ENCODE measurements at places on chromosomes 4 and X. TPM values are rescaled to one million over a fixed set of nuclear protein-coding genes. Genes with fewer than 3 reads are reported as not detected.

DNA sequence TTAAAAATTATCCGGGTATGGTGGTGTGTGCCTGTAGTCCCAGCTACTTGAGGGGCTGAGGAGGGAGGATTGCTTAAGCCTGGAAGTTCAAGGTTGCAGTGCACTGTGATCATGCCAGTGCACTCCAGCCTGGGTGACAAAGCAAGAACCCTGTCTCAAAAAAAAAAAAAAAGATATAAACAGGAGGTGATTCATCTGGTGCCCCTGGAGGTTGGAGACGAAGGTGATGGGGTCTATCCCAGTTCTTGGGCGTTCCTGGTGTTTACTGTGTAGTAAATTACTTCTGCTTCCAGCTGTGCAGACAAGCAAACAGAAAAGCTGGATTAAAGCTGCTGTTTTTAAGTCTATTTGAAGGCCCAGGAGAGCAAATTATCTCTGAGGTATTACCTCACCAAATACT, 19.9 kb downstream of the GPKOW start:
- no peak for DNase-seq

The IL2RG gene
- 0.99 TPM for total RNA-seq

The SCD5 gene
- 4.5 TPM for total RNA-seq

DNA sequence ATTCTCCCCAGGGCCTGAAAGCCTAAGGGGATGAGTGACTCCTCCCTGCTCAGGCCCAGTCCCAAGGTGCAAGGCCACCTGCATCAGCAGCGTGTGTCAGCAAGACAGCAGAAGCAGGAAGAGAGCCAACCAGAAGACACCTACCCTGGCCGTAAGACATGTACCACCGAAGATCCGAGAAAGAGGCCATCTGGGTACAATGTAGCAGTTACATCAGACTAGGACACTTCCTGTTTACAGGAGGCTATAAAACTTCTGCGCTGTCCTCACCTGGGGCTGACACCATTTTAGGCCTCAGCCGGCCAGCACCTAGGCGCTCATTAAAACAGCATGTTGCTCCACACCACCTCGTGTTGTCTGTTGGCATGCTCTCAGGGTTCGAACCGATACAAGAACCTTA, 19.1 kb upstream of the HERC6 start:
- no peak for DNase-seq

The SPATA18 gene
- 1.6 TPM for total RNA-seq

GRCh38 chrX:67538383-67538782, 5.4 kb upstream of the AR start:
- no peak for DNase-seq

GRCh38 chrX:137547291-137547690, 18.6 kb upstream of the ZIC3 start:
- no peak for DNase-seq

The TCEAL9 gene
- 23.7 TPM for total RNA-seq

- no peak for DNase-seq
Measured at GRCh38 chrX:105650986-105651385, 171.4 kb upstream of the NRK start.

The ZNF732 gene
- total RNA-seq, result not detected

DNA sequence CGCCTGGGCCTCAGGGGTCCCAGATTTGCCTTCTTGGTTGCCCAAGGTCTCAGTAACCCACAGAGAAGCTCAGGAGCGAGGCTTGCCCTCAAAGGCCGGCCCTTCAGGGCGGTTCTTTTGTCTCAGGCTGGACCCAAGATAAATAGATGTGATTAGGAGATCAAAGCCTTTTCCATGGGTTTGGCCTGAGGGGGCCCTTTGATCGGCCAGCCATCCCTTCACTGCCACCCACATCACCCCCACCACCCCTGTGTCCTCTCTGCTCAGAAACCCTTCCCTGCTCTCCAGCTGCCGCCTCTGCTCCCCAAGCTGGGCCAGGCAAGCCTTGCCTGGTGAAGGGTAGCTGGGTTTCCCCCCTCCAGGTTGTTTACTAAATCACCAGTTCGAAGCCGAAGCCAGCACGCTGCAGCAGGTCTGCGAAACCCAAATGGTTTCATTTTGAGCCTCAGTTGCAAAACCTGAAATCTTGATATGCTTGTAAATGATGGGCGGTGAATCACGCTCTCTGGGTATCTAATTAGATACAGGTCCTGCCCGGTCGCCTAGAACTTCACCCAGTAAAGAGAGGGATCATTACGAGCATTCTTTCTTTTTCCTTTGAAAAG, 202.6 kb upstream of the BCOR start:
- no peak for DNase-seq

DNA sequence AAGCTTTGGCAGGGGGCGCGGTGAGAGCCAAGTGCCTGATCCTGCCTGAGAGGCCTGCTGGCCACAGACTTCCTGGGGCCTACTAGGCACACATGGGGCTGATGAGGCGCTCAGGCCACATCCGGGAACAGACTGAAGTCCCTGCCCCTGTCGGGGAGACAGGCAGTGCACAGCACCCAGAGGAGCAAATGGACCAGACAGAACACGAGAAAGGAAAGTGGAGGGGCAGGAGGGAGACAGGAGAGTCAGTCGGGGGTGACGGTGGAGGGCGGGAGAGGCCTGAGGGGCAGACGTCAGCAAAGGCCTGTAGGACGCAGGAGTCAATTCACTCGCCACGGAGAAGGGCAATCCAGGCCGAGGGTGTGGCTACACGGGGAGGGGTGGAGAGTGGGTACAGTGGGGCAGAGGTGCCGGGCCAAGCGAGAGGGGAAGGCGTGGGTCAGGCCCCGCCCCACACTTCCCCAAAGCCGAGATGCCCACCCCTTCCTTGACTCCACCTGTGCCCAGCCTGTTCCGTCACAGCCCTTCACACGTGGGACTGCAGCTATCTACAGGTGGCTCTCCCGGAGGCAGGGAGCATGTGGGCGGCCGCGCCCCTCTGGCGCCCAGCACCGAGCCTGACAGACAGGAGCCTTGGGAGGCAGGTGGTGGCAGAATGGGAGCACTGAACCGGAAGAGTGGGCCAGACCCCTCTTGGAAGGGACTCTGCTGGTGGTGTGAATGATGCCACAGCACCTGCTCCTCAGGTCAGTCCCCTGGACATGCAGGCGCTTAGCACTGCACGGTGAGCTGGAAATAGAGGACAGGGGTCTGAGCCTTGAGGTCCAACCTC, 20.5 kb downstream of the NOP14 start:
- DNase-seq, result no peak

The SCFD2 gene
- 9.3 TPM for total RNA-seq

DNA sequence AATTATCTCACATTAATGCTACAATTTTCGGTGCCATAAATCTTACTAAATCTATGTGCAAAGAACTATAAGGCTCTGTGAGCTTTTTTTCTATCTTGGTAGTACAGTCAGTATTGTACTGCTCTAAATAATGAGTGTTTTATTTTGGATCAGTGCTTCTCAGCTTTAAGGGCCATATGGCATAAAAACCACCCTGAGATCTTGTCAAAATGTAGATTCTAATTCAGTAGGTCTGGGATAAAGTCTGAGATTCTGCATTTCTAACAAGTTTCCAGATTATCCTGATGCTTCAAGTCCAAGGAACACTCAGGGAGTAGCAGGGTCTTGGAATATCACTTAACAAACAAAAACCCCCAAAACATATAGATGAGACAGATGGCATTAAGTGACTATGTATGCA, 486.5 kb downstream of the GRXCR1 start:
- DNase-seq, result no peak

The ODAM gene
- not detected for total RNA-seq

The NDP gene
- not detected for total RNA-seq

The PCDH18 gene
- 3.4 TPM for total RNA-seq

DNA sequence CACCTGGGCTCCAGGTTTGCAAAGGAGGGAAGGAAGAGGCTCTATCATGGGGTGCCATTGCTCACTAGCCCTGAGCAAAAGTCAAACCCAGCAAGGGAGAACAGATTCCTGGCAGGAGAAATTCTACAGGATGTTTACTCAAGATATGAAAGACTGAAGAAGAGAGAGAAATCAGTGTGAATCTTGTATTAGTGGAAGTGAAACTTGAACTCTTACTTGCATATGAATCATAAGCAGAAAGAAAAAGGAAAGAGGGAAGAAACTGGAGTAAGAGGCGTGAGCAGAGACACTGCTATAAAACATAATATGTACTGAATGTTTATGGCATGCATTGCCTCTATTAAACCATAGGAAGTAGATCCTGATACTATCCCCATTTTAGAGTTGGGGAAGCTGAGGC, 60.9 kb downstream of the C4orf46 start:
- no peak for DNase-seq

GRCh38 chr4:680551-680927, 6.2 kb downstream of the MYL5 start:
- no peak for DNase-seq

- no peak for DNase-seq
Measured at GRCh38 chrX:104309169-104309568, 54.4 kb upstream of the ESX1 start.

The CNKSR2 gene
- total RNA-seq, result 0.47 TPM

- no peak for DNase-seq
Measured at GRCh38 chrX:38837389-38837788, 36.1 kb downstream of the MID1IP1 start.

GRCh38 chr4:70994387-70995099, 1.1 kb downstream of the DCK start:
- no peak for DNase-seq

DNA sequence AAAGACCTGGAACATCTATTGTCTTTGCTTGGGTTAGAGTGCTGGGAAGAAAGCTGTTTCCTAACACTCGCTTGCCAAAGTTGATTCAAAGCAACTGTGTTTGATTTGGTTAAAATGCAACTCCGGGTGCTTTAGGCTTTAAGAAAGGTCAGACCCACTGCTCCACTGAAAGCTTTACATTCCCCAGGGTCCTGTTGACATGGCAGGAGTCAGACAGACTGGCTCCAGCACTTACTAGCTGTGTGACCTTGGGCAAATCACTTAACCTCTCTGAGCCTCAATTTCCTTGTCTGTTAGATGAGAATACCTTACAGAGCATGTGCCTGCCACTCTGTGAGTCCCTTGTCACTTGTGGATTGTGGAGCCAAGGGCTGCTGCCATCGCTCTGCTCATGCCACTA, 39.0 kb downstream of the DGKK start:
- DNase-seq, result no peak

All from left ventricle myocardium inferior (tissue), 1 donor.